ENCODE measurements at places on chromosomes 2 and 18.

DNA sequence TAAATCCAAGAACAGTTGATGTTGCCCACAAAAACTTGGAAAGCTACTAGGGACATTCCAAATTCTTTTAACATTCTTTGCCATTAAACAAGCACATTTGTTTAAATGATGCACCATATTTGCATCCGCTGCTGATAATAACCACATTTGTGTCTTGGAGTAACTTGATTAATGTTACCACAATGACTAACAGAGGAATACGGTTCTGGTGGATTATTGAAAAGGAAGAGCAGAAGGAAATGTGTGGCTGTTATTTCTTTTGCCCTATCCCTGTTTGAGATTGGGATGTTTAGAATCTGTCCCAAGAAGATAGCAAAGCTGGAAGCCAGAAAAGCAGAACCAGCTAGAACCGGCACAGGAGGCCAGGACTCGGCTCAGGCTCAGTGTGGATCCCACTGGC lies 39.2 kb upstream of the RASGRP3 start:
- no peak for DNase-seq

DNA sequence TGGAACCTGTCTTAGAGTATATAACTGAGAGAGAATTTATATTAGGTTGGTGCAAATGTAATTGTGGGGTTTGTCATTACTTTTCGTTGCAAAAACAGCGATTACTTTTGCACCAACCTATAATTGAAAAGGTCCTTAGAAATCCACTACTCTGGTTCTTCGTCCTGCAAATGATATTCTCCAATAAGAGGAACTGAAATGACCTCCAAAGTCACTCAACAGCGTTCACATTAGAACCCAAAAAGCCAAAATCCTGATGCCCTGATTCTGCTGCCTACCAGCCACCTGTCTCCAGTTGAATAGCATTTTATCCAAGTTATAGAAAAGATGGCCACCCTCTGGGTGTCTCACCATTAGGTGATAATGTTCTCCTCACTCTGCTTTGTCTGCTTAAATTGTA lies 230.6 kb downstream of the SETBP1 start:
- DNase-seq: no peak

DNA sequence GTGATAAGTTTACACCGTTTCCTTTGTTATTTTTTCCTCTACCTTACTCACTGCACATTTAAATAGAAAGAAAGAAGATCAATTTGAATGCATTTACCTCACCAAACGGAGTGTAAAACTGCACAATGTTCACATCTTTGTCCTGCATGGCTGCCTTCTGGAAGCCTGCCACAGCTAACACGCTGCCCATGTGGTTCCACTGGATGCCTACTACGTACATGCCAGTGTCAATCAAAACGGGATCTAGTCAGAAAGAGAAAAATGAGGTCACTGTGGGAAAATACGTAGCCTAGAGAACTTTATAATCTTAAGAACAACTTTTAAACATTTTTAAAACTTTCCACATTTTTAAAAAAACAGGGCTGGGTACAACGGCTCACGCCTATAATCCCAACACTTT lies 16.4 kb downstream of the WDR35 start:
- DNase-seq: no peak

DNA sequence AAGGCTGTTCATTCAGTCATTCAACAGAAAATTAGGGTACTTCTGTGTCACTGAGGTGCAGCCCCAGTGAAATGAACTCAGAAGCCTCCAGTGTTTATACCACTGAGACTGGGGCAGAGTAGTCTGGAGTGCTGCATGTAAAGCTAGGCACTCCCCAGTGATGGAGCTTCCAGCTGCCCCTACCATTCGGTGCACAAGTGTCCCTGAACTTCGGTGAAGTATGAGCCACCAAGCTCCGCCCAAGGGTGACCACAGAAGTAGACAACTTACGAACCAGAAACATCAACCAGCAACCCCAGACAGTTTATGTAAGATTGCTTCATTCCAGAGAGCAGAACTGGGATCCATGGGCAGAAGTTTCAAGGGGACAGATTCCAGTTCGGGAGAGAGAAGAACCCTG lies 70.6 kb upstream of the FOSL2 start:
- DNase-seq: no peak

DNA sequence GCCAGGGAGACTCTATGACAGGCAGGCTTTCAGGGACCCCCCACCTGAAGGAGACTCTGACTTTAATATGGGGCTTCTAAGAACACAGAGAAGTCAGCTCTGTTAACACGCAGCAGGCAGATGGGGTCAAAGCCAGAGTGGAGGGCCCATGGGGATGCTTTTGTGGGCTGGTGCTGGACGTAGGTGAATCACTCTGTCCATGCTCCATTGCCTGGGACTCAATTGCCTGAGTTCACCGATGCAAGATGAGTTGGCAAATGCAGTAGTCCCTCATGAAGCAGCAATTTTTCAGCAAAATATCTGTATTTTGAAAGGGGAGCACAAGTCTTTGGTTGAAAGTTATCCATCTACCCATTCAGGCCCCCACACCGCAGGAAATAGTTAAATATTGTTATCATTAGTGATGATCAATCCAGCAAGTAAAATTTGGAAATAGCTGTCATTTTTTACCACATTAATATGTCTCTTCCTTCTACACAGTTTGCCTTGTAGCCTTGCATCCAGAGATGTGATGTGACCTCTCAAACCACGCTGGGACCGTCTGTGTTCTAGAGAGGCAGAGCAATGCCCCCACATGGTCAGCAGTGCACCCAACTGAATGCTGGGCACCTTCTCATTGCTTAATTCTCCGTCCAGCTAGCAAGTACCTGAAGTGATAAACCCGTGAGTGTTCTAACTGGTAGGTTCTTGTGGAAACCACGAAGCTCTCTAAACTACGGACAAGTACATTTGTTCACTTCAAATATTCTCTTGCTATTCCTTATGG lies 34.8 kb upstream of the FAM110C start:
- no peak for DNase-seq

DNA sequence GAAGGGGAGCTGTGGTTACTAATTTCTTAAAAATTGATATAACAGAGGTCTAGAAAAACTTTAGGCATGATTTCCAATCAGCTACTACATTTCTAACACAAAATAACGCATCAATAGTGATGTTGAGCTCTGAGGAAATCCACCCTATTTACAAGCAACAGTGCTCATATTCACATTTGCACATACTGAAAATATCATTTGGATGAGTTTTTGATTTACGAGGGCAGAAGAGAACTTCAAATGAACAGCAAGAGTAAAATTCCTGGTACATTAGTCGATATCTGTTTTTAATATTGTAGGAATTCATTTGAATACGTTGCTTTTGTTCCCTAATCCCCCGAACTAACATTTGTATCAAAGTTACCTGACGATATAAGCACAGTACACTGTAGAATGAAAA lies 761.0 kb upstream of the POU3F3 start:
- no peak for DNase-seq

DNA sequence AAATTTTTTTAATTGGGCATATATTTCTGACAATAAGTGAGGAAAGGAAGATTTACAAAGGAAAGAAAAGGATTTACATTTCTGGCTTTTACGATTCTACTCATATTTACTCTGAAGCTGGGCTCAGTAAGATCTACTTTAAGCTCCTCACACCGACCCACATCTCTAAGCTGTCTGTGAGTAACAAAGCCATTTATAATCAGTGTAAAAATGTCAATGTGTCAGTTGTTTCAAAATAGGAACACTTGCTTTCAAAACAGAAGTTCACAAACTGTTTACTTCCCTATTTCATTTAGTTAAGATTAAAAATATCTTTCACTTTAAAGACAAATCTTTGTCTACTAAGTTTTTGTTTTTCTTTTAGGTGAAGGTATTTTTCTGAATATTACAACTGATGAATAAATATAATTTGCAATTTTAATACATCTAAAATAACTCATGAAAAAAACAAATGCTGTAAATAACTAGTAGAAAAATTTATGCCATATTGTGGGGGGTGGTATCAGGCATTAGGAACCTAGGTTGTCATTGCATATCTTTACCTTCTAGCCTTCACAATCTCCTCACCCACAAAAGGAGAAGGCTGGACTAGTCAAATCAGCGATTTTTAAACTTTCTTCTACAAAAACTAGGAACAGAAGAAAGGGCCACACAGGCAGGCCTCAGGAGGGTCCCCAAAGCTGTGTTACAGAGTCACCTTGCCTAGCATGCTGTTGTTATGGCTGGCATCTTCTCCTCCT lies 64.5 kb downstream of the TMEM131 start:
- DNase-seq: no peak

DNA sequence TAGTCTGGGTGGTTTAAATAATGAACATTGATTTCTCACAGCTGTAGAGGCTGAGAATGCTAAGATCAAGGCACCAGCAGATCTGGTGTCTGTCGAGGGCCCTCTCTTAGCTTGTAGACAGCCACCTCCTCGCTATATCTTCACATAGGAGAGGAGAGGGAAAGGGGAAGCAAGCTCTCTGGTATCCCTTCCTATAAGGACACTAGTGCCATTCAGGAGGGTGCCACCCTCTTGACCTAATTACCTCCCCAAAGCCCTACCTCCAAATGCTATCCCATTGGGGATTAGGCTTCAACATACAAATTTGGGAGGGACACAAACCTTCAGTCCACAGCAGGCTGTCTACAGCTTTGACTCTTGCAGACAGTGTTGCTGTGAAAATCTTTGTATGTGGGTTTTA lies 76.7 kb downstream of the BOLA3 start:
- no peak for DNase-seq

- DNase-seq: no peak
Measured at GRCh38 chr2:9335322-9335832, 88.0 kb downstream of the ITGB1BP1 start.

DNA sequence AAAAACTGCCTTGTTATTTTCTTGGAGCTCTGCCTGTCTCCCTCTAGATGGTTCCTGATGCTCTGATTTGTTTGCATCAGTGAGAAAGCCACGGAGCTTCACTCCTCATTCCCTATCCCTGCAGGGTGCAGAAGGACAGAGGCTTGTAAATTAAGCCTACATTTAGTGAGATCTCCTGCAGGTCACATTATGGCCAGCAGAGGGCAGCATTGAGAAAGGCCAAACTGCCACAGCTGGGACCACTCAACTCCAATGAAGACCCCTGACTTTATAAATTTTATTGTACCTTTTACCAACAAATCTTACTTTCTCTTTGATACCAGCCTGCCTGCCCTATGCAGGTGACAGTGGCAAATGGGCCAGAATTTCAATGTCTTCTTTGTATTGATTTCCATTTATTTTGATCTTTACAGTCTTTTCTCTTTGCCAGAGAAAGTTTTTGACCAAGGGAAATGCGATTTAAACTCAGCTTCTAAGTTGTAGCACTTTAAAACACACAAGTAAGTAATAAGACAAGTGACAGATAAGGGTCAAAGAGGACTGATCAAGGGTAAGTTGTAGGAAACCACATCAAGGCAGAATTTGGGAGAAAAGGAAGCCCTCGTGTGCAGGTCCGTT lies 1029.1 kb upstream of the KLHL29 start:
- DNase-seq: no peak

DNA sequence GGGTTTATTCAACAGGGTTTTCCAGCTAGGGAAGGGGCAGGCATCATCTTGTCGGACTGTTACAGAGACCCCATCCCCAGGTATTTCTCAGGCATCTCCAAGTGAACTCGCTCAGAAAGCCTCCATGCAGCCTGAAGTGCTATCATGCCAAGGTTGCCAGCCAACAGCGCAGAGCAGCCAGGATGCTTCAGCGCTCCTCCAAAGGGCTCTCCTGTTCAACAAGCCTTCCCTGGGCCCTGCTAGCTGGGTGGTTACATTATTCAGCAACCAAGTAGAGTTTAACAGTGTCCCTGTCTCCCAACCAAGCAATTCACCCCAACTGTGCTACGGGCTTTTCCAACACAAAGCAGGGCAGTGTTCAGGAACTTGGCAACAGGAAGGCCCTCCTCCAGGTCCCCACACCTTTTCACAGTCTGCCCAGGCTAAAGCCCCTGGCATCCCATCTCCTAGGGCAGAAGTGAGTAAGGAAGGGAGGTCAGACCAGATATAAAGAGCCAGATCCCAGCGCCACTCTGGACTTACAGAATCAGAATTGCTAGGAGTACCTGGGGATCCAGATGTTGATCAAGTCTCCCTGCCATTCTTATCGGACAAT lies 52.9 kb downstream of the ZBTB7C start:
- DNase-seq: no peak

DNA sequence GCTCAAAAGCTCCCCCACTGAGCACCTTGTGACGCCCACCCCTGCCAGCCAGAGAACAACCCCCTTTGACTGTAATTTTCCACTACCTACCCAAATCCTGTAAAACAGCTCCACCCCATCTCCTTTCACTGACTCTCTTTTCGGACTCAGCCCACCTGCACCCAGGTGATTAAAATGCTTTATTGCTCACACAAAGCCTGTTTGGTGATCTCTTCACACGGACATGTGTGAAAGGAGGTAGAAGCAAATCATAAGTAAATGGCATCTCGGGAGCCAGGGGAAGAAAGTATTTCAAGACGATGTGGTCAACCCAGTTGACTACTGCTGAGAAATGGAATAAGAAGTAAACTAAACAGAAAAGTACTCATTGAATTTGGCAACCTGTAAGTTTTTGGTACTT lies 11.2 kb upstream of the NCKAP1 start:
- no peak for DNase-seq

GRCh38 chr2:157190151-157190550 lies 67.4 kb upstream of the GALNT5 start:
- no peak for DNase-seq

GRCh38 chr18:45850021-45850420 lies 24.5 kb downstream of the SIGLEC15 start:
- DNase-seq: no peak

GRCh38 chr2:227932403-227932802 lies 61.0 kb downstream of the DAW1 start:
- no peak for DNase-seq

- no peak for DNase-seq
Measured at GRCh38 chr2:171979103-171979502, 20.6 kb upstream of the METAP1D start.

- no peak for DNase-seq
Measured at GRCh38 chr2:238924032-238924431, 76.1 kb downstream of the TWIST2 start.

DNA sequence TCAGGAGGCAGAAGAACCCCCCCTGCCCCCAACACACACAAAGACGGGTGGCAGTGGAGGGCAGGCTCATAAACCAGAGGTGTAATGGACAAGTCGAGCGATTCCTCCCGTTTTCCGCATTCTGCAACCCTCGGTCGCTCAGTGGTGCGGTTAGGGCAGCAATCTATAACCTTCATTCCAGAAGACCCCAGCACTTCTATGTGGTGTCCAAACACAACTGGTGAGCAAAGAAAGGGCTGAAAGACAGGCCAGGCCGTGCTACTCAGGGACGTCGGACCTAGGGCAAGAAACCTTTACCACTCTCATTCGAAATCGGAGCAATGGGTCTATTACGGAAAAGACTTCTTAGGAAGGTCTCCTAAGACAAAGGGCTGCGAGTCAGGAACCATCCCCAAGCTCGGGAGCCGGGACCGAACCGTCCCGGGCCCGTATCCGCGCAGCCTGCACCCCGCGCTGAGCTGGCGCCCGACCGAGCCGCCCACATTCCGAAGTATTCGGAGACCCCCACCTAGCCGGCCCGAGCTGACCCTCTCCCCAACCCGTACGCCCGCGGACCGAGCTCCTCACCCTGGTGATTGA lies 568 bp downstream of the ARL5A start:
- DNase-seq: no peak

DNA sequence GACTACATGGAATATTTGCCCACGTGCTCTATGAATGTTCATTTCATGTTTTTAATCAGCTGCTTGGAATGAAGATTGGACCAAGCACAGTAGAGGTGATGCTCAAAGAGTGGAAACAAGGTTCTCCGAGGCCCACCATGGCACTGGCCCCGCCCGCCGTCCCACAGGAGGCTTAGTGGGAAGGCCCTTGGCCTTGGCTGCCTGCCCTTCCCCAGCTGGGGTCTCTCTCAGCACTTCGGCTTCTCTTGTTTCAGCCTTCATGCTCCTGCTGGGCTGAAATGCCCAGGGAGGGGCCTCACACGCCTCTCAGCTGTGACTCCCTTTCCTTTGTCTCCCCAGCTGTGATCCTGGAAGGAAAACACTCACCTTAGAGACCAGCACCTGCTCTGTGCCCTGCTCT lies 833.2 kb downstream of the GALR1 start:
- no peak for DNase-seq
